ENCODE measurements at places on chromosomes 16 and 17.

GRCh38 chr16:70749681-70750601, 51.0 kb downstream of the VAC14 start:
- no peak for DNase-seq

- DNase-seq, result peak; percentile 35
Measured at GRCh38 chr17:48678141-48678971, 44.0 kb downstream of the PRAC1 start.

DNA sequence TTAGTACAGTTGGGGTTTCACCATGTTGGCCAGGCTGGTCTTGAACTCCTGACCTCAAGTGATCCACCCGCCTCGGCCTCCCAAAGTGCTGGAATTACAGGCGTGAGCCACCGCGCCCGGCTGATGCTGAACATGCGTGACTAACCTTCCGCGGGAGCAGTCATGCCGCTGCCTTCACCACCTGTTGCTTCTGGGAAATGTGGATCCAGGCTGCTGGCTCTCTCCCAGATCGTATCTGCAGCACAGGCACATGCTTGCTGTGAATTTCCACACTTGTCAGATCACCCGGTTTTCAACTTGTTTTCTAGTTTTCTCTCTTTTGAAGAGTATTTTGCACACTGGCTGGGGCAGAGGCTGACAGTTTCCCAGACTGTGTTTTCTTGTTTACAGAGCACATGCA, 97.9 kb downstream of the ADCY9 start:
- DNase-seq, result no peak

GRCh38 chr16:48426244-48427141, 41.3 kb upstream of the SIAH1 start:
- no peak for DNase-seq

GRCh38 chr17:34570506-34570905, 8.9 kb upstream of the TMEM132E start:
- no peak for DNase-seq

GRCh38 chr17:5921512-5922282, 148.5 kb upstream of the WSCD1 start:
- no peak for DNase-seq

- no peak for DNase-seq
Measured at GRCh38 chr16:89152831-89153700, 18.5 kb upstream of the CDH15 start.

- DNase-seq, result no peak
Measured at GRCh38 chr17:47776330-47777197, 43.5 kb downstream of the TBX21 start.

- peak; percentile 72 for DNase-seq
Measured at GRCh38 chr17:77429969-77430752, 289.4 kb downstream of the SEC14L1 start.

DNA sequence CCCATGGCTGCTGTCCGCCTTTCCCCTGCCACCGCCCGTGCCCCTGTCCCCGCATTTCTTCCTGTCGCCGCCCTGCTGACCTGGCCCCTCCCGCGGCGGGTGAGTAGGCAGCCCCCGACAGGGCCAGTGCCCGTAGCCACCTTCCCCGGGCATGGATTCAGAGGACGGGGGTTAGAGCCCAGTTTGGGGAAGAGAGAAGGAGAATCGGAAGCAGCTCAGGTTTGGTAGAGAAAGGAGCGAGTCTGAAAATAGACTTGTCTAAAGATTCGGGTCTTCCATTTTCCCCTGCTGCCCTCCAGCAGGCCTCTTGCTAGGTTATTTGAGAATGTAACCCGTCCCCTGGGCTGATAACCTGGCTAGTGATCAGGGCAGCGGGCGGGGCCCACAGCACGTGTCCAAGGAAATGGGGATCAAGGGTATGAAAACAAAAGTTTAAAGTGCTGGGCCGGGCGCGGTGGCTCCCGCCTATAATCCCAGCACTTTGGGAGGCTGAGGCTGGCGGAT, 7.9 kb upstream of the CLDN9 start:
- no peak for DNase-seq

- no peak for DNase-seq
Measured at GRCh38 chr17:68013385-68013784, 17.1 kb upstream of the C17orf58 start.

GRCh38 chr17:50240851-50241250, 33.4 kb upstream of the TMEM92 start:
- DNase-seq, result no peak

DNA sequence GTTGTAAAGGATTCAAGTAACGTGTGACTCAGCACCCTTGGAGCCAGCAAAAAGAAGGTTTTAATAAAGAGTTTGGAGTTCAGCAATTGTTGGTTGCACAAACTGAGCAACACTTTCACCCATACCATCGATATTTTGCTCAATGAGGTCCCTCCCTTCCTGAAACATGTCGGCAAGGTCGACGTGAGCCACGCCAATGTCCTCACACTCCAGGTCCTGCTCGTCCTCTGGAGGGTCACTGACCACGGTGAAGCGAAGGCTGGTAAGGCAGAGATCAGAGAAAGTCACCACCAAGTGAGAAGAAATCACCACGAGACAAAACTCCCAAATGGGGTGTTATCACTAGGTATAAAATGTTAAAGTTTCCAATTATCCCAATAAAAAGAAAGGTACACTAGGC, 98.3 kb downstream of the RPGRIP1L start:
- DNase-seq, result no peak

- DNase-seq, result no peak
Measured at GRCh38 chr17:4448197-4448980, 14.6 kb downstream of the SPNS3 start.

- no peak for DNase-seq
Measured at GRCh38 chr16:82957212-82957611, 330.4 kb downstream of the CDH13 start.

DNA sequence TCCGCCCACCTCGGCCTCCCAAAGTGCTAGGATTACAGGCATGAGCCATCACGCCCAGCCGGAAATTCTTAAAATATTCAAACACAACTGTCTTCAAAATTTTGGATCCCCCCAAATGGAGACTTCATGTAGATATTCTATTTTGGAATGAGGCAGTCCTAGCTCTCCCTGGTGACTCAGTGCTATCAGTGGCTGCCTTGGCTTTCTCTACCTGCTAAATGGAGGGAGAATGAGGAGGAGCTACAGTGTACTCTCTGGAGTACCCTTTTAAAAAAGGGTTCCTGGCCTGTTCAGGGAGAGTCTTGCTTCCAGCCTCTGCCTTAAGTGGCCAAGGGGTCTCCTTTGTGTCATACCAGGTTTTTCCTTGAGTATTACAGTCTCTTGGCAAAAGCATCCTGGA, 10.8 kb downstream of the ALKBH5 start:
- no peak for DNase-seq

- no peak for DNase-seq
Measured at GRCh38 chr17:12605222-12605621, 60.5 kb upstream of the MYOCD start.

- no peak for DNase-seq
Measured at GRCh38 chr17:38868817-38869525, 887 bp upstream of the LASP1 start.

- DNase-seq, result peak; percentile 72
Measured at GRCh38 chr16:53549970-53550690, 47.1 kb upstream of the AKTIP start.

- DNase-seq, result no peak
Measured at GRCh38 chr16:57892447-57893096, 78.4 kb downstream of the CNGB1 start.

DNA sequence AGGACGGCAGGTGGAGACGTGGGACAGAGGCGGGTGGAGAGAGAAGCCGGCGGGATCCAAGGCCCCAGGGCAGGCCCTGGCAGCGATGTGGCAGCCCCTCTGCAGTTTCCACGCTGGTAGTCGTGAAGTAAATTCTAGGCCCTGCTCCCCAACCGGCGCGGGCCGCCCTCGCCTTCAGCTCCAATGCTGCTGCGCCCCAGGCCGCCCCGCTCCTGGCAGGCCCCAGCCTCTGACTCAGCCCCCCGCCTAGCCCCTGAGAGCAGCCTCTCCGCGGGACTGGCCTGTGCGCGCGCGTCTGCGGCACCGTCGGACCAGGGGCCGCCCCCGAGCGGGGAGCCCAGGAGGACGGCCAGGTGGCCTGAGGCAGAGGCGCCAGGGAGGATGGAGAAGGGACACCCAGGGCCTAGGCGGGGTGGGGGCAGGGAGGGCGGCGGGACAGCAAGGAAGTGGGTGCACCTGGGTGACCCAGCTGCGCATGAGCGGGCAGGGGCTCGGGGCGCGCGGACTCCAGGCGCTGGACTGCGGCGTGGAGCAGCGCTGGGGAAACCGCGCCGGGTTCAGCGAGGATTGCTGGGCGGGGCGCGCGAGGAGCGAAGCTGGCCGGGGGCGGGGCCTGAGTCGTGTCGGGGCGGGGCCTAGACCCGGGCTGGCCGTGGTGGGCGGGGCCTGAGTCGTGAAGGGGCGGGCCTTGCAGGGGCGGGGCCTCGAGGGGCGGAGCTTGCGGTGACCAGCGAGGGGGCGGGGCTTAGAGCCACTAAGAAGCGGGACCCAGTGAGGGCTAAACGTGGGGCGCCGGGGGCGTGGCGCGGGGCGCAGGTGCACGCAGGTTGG, 29.6 kb downstream of the ZNF778 start:
- no peak for DNase-seq

DNA sequence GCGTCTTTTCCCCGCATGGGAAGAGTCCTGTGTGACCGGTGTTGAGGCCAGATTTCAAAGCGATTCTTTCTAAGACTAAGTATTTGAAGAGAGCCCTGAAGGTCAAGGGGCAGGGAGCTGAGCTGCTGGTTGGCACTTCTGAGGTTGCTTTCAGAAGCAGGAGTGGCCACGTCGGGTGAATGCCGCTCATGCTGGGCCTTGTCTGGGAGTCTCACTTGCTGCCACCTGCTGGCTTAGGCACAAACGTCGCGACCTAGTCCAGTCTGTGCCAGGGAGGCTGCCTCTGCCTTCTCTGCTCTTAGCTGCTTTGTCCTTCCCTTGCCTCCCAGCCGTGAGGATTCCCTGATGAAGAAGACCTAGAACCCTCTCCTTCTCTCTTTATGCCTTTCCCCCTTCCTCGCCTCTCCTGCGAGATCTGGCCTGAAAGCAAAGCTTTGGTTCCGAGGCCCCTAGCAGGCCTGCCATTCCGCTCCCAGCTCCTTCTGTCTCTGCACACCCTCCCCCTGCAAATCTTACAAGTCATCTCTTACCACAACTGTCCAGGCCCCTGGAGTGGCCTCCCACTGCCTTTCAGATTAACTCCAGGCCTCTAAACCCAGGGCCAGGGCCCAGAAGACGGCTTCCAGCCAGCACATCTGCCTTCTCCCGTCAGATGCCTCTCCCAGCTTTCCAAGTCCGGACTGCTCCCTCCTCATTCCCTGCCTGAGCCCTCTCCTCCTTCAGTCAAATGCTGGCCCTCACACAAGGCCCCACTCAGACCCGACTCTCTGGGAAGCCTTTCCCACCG, 11.4 kb downstream of the CTNS start:
- no peak for DNase-seq

GRCh38 chr17:3860939-3861700, 15.1 kb upstream of the NCBP3 start:
- DNase-seq, result no peak

DNA sequence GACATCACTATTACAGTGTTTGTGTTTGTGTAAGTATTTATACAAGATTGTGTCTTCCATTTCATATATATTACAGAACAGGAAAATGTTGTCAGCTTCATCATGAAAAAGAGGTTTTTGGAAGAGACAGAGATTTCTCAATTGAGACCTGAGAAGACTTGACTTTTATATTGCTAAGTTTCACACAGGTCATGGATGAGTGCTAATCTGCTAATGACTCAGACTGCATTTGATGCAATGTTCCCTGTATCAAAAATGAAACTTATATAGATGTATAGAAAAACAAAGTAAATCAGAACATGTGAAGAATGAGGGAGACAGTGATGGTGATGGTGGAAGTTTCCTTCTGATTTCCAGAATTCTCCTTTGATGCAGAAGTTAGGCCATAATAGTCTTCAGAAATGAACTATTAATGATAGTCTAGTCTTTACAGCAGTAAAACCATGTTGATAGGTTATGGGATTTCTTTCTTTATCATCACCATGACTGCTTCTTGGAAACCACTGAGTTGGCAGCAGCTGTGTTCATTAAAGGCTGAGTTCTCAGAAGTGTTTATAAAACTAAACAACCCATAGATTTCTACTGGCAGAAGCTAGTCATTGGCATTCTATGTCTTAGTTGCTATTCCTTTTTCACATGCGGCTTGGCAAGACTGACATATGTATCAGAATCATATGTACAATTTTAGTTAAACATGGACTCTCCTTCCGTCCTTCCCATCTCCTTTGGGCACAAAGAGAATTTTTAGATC, 56.1 kb downstream of the PCTP start:
- no peak for DNase-seq

GRCh38 chr17:63946440-63947363, 14.6 kb upstream of the CD79B start:
- no peak for DNase-seq

DNA sequence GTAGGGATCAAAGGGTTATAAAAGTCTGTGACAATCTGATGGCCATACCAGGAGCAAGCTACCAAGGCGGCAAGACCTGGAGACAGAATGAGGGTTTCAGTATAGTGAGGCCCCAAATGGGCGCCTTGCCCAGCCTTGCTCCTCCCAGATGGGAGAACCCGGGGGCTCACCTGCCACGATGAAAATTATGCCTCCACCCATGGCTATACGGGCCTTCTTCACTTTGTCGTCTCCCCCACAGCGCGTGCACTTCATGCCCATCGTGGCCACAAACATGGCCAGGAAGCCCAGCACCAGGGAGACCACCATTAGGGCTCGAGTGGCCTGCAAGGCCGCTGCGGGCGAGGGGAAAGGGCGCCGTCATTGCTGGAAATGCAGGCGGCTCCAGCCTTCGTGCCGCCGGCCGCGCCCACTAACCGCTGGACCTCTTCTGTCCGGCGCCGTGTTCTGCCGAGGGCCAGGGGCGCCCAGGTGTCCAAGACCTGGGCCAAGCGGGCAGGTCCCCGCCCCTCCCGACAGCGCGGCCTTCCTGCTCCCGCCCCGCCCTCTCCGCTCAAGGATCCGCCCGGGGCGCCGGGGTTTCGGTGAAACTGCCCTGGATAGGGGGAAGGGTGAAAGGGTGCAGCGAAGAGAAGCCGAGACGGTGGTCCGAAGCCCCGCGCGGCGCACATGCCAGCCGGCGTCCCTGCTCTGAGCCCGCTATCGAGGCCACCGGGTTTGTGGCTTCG, 1.5 kb downstream of the CLDN7 start:
- no peak for DNase-seq

- DNase-seq, result no peak
Measured at GRCh38 chr17:8593830-8594229, 36.7 kb downstream of the MYH10 start.

DNA sequence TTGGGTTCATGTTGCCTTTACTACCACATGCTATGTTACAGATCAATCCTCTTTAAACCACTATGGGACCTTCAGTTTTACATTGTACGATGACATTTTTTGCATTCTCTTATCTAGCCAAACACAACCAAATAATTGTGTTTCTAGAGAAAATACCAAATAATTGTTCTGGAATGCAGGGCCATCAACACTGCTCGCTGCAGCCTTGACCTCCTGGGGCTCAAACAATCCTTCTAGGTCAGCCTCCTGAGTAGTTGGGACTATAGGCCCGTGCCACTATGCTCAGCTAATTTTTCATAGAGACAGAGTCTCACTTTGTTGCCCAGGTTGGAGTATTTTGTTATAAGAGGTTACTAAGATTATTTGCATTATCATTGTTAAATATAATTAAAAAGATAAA, 237.5 kb upstream of the PMFBP1 start:
- DNase-seq, result no peak

GRCh38 chr17:13568582-13569397, 32.9 kb downstream of the HS3ST3A1 start:
- DNase-seq, result no peak
